ENCODE measurements at places on chromosomes 16 and 17. TPM values are rescaled to one million over a fixed set of nuclear protein-coding genes. Genes with fewer than 3 reads are reported as not detected.
A peak's percentile ranks its signal among the peaks of the same experiment; 100 is the strongest.

The MT1F gene
- total RNA-seq: 8.0 TPM

The GCGR gene
- not detected for total RNA-seq

DNA sequence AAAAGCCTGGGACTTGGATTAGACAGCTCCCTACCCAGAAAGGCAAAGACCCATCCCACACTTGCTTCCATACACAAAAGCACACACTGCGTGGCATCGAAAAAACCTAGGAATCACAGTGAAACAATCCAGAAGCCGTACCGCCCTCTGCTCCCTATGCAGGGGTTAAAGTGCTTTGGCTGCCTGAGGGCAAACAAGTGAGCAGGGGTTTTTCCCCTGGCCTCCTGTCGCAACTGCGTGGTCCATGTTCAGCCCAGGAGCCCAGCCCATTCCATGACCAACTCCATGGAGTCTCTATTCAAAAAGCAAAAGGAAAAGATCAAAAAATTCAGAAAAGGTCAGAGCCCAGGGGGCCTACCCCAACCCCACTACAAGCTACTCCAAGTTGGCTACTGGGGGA, 3.6 kb upstream of the GSDMB start:
- peaks cover 43% of the 10 kb centered on the region for H3K4me1 ChIP-seq
- peaks cover 4% of the 10 kb centered on the region for H3K36me3 ChIP-seq
- no peak overlapping the region for H3K4me3 ChIP-seq
- no peak for DNase-seq

DNA sequence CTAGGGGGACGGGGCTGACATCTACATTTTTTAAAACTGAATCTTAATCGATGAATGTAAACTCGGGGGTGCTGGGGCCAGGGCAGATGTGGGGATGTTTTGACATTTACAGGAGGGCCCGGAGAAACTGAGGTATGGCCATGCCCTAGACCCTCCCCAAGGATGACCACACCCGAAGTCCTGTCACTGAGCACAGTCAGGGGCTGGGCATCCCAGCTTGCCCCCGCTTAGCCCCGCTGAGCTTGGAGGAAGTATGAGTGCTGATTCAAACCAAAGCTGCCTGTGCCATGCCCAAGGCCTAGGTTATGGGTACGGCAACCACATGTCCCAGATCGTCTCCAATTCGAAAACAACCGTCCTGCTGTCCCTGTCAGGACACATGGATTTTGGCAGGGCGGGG, 21.4 kb downstream of the ADAM11 start:
- no peak overlapping the region for H3K27ac ChIP-seq
- H3K4me3 ChIP-seq: no peak overlapping the region
- H3K27me3 ChIP-seq: no peaks in the 10 kb centered on the region
- no peak for DNase-seq
- peaks cover 1% of the 10 kb centered on the region for H3K4me1 ChIP-seq
- no peaks in the 10 kb centered on the region for H3K36me3 ChIP-seq

DNA sequence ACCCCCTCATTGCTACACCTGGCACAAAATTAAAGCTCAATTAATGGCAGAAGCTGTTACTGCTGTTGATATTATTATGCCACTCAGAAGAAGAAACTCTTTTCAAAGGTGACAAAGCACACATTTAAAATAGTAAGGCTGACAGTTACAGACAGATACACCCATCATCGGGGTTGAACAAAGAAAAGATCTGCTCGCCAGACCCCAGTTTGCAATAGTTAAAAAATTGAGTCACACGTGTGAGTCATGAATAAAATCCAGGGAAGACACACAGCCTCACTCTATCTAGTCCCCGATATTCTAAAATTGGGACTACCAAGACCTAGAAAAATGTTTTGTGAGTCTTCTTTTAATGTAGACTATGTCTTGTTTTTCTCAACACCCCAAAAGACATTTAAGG, 330.0 kb upstream of the SOX9 start:
- H3K27ac ChIP-seq: no peak overlapping the region
- no peak overlapping the region for H3K4me3 ChIP-seq
- no peaks in the 10 kb centered on the region for H3K36me3 ChIP-seq

DNA sequence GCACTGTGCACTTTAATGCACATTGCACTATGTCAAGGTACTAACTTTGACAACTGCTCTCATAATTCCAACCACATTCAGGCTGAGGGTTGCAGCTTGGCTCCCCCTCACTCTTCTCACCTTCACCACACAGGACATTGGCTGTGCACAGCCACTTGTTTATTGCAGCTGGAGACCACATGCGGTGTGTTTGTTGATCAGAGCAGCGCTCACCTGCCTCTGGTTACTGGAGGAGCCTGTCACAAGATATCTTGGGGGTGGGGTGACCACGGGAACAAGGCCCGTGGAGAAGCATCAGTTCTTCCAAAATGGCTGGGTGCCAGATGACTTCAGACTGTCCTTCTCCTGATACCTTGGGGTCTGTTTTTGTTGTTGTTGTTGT, 10.6 kb upstream of the CCL5 start:
- no peak for DNase-seq
- H3K36me3 ChIP-seq: no peaks in the 10 kb centered on the region
- H3K4me1 ChIP-seq: no peaks in the 10 kb centered on the region
- H3K27me3 ChIP-seq: no peaks in the 10 kb centered on the region

DNA sequence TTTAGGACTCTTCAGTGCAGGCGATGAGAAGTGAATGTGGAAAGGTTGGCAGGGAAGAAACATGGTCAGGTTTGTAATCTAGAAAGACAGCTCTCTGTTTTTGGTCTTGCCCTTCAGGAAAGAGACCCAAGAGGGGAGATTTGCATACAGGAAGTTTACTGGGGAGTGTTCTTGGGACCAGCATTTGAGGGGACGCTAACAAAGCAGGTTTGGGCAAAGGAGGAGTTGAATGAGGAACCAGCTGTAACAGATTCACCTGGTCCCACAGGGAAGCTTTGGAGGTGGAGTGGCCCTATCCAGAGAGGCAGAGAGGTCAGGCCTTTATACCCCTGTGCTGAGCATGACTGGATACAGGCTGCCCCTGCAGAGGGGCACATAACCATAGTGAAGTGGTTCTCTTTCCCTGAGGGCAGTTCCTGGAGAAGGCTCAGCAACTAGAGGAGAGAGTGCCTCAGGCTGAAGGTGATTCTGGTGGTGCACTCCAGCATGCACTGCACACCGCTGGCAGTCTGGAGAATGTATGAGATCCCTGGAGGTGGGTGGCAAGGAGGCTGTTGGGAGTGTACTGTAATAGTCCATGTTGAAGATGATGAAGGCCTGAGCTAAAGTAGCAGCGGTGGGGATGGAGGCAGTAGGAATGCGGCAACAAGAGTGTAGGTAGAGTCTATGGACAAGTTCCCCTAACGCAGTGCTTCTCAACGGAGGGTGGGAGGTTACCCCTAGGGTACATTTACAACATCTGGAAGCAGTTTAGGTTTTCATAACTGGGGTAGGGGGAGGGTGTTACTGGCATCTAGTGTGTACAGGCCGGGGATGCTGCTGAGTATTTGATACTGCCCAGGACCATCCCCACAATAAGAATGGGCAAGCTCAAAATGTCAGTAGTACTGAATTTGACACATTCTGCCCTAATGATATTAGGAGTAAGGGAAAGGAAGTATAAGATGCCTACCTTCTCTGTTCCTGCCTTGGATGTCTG, 37.2 kb downstream of the MAP2K6 start:
- H3K27me3 ChIP-seq: no peaks in the 10 kb centered on the region
- H3K4me1 ChIP-seq: no peaks in the 10 kb centered on the region
- no peak for DNase-seq
- H3K4me3 ChIP-seq: no peak overlapping the region

- H3K4me1 ChIP-seq: no peaks in the 10 kb centered on the region
- no peaks in the 10 kb centered on the region for H3K27me3 ChIP-seq
- no peak overlapping the region for H3K4me3 ChIP-seq
- no peak for DNase-seq
- H3K36me3 ChIP-seq: no peaks in the 10 kb centered on the region
- H3K27ac ChIP-seq: no peak overlapping the region
These were observed 21.7 kb upstream of the SMURF2 start for GRCh38 chr17:64683796-64684195.

DNA sequence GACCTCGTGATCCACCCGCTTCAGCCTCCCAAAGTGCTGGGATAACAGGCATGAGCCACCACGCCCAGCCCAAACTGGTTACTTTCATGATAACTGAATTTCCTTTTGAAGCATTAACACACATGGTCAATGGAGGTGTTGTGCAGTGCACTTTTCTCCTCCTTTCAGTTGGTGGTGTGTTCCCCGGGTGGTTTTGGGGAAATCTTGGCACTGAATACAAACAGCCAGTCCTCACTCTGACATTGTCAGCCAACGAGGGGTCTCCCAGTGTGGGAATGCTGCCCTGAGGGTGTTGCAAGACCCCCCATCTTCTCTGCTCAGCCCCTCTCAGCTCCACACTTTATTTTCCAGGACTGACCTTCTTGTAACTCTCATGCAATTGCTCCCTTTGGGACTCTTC, 70.5 kb downstream of the SOX9 start:
- no peak for DNase-seq
- no peaks in the 10 kb centered on the region for H3K27me3 ChIP-seq
- no peaks in the 10 kb centered on the region for H3K4me1 ChIP-seq
- H3K4me3 ChIP-seq: no peak overlapping the region

- no peaks in the 10 kb centered on the region for H3K4me1 ChIP-seq
- DNase-seq: no peak
- no peak overlapping the region for H3K27ac ChIP-seq
These were observed 53.5 kb downstream of the SMURF2 start for GRCh38 chr17:64608571-64608981.

DNA sequence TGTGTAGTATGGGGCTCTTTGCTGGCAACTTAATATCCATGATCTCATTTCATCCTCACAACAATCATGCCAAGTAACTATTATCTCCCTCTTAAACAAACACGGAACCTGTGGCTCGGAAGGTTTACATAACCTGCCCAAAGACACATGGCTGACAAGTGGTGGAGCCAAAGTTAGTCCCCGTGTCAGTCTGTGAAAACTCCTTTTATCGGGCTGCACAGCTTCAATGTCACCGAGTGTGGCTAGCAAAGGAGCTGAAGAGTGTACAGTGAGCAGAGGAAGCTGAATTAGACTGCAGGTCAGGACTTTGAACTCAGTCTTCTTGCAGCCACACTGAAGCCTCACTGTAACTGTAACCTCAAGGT, 80.3 kb downstream of the PARN start:
- no peaks in the 10 kb centered on the region for H3K27me3 ChIP-seq
- no peak overlapping the region for H3K27ac ChIP-seq
- no peak overlapping the region for H3K4me3 ChIP-seq
- DNase-seq: no peak
- no peaks in the 10 kb centered on the region for H3K36me3 ChIP-seq

GRCh38 chr17:80498242-80498919, 22.0 kb upstream of the NPTX1 start:
- no peaks in the 10 kb centered on the region for H3K27me3 ChIP-seq
- no peak for DNase-seq
- H3K4me3 ChIP-seq: no peak overlapping the region
- no peak overlapping the region for H3K27ac ChIP-seq
- H3K36me3 ChIP-seq: no peaks in the 10 kb centered on the region

DNA sequence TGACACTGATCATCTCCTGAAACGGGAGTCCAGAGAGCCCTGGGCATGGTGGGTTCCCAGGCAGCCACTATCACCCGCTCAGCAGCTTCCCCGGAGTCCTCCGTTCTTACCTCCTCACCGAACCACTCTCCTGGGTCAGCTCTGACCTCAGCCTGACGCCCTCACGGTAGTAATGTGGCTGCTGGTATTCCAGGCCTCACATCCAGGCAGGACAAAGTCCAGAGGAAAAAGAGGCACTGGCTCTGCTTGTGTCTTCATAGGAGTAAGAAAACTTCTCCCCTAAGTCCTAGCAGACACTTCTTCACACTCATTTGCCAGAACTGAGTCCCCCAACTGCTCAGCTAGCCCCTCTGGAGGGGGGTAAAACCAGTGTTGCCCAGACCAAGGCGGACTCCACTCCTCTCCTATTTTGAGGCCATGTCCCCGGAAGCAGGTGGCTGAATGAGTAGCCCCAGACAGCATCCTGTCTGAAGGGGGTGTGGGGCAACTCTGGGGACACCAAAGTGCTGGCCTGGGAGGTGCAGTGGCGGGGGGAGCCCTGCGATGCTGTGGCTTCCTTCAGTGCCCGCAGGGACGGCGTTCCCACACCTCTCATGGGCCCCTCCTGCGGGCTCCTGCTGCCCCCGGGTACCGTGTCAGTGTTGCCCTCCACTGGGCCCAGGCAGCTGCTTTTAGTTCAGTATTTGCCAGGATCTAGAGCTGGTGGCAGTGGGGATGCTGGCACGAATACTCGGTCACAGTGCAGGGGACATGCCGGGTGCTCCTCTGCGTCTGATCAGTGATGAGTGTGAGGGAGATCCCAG, 5.4 kb downstream of the FSCN2 start:
- DNase-seq: no peak
- H3K4me3 ChIP-seq: no peak overlapping the region
- H3K27me3 ChIP-seq: peaks cover 13% of the 10 kb centered on the region
- H3K4me1 ChIP-seq: no peaks in the 10 kb centered on the region
- peaks cover 3% of the 10 kb centered on the region for H3K36me3 ChIP-seq

GRCh38 chr16:84583995-84584394, 33.9 kb downstream of the COTL1 start:
- H3K36me3 ChIP-seq: no peaks in the 10 kb centered on the region
- DNase-seq: no peak
- no peak overlapping the region for H3K27ac ChIP-seq
- peaks cover 3% of the 10 kb centered on the region for H3K4me1 ChIP-seq
- no peaks in the 10 kb centered on the region for H3K27me3 ChIP-seq

- no peak overlapping the region for H3K27ac ChIP-seq
- no peak overlapping the region for H3K4me3 ChIP-seq
- H3K36me3 ChIP-seq: no peaks in the 10 kb centered on the region
- no peak for DNase-seq
- no peaks in the 10 kb centered on the region for H3K27me3 ChIP-seq
- H3K4me1 ChIP-seq: peaks cover 8% of the 10 kb centered on the region
These were observed 10.7 kb downstream of the DLG4 start for GRCh38 chr17:7208754-7209460.

- peak; percentile 20 for DNase-seq
- no peak overlapping the region for H3K27ac ChIP-seq
- H3K36me3 ChIP-seq: no peaks in the 10 kb centered on the region
- peak overlapping the region; percentile 19 for H3K4me3 ChIP-seq
- peaks cover 4% of the 10 kb centered on the region for H3K4me1 ChIP-seq
These were observed 31.7 kb downstream of the OSBPL7 start for GRCh38 chr17:47789611-47790561.

DNA sequence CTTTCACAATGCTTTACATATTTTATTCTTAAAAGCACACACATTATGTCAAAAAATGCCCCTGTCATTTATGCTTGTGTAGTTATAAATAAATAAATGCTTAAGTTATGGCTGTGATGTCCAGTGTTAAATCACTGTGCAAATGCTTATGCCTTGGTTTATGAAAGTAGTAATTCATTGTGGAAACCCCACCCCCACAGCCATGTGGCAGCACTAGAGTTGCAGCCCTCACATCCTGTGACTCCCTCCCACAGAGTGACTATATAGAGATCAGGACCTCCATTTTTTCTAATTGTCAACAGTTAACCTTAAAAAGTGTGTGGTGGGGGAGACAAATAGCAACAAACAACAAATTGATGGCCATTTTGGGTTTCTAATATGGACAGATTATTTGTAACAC, 2.4 kb downstream of the SKAP1 start:
- peaks cover 7% of the 10 kb centered on the region for H3K4me1 ChIP-seq
- no peak overlapping the region for H3K4me3 ChIP-seq
- no peaks in the 10 kb centered on the region for H3K27me3 ChIP-seq
- no peak overlapping the region for H3K27ac ChIP-seq

GRCh38 chr16:88352261-88353200, 30.2 kb upstream of the ZNF469 start:
- no peaks in the 10 kb centered on the region for H3K4me1 ChIP-seq
- H3K27ac ChIP-seq: no peak overlapping the region
- no peak for DNase-seq
- no peak overlapping the region for H3K4me3 ChIP-seq
- H3K27me3 ChIP-seq: no peaks in the 10 kb centered on the region

The CCL7 gene
- total RNA-seq: not detected

Measured in Peyer's patch (tissue), 4 donors.